ENCODE measurements at places on chromosomes 2 and 18.

DNA sequence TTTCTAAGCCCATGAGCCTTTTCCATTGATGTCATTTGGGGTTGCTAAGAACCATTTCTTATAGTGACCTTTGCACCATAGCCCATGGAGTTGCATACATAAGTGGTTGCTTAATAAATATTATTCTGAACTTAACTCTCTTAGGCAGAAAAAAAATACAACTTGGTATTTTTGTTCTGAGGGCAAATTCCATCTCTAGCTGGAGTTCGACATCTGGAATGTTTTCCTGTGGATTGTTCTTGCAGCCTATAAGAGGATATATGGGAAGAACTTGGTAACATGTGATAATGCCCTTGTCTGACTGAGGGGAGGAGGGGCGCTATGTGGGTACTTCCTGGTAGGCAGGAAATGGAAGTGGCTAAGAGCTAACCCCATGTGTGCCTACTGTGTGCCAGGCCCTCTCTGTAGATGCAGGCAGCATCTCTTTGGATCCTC is 20.7 kb downstream of the IGFBP2 start:
- no peak for DNase-seq

DNA sequence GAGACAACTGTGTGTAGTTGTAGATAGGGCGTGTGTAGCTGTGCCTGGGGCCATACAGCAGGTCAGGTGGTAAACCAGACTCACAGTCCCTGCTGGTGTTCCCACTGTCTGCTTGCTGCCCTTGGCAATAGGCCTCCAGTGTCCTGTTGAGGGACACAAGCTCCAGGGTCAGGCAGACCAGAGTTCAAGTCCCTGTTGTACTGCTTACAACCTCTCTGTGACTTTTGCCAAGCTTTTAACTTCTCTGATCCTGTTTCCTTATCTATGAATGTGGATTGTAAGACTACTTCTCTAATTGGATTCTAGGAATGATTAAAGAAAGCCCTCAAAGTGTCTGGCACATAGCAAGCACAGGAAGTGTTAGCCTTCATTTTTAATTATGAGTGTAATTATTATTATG is 68.6 kb downstream of the MERTK start:
- no peak for DNase-seq

DNA sequence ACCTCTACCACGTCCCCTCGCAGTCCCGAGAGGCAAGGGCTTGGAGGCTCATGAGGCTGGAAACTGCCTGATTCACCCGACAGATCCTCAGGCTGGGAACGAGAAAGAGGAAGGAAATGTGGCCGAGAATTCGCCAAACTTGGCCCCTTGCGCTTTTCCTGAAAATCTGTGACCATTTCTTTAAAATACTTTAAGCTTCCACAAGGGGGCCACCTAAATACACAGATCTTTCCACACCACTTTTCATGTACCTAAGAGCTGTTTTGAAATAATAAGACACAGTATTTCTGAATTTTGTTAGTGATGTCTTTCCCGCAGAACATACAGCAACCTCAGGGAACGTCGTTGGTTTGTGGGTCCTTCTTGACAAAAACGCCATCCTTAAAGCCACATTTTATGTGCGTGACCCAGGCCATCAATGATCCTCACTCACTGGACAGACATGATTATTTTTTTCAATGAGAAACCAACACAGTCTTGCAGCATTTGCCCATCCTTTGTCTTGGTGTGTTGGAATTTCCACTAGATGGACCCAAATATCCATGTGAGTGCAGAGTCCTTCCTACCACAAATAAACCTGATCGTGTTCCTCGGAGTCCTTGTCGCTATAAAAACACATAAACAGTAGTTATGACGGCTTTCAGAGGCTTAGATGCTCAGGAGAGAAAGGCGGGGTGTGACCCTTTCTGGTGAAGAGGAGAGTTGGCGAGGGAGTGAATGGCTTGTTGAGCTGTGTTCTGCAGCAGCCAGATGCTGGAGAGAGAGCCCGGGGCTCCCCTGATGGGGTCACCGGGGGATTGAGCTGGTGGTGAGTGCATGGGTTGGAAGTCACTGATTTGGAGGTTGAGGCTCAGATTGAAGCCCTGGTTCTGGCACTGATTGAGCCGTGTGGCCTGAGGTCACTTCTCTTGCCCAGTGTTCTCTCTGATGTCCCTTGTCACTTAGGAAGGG is 25.0 kb downstream of the DCDC2C start:
- DNase-seq, result no peak

- no peak for DNase-seq
Observed at GRCh38 chr2:200406379-200406778, 99.9 kb downstream of the SPATS2L start.

All from anterior cingulate cortex (tissue), 58 donors.